ENCODE measurements at places on chromosomes 13 and 19.

GRCh38 chr19:40718774-40719391 is 2.0 kb downstream of the ITPKC start:
- DNase-seq, result no peak

DNA sequence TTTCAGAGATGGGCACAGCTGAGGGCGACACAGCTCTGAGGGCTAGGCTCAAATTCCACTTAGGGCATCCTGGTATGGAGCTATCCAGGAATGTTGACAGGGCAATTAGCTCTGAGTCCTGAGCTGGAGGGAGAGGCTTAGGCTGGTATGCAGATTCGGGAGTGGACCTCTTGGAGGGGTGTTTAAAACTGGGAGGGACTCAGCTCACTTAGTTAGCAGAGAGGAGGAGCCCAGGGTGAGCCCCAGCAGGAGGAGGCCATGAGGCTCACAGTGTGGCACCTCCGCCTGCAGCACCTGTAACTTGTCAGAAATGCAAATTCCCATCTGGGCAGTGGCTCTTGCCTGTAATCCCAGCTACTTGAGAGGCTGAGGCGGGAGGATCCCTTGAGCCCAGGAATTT is 10.2 kb upstream of the NOP53 start:
- no peak for DNase-seq

- no peak for DNase-seq
Observed at GRCh38 chr19:51034704-51035103, at the start of gene KLK12. Gene KLK12 (minus strand): TSS chr19:51035002. CDS start chr19:51034621, 381 bp downstream.

- no peak for DNase-seq
Observed at GRCh38 chr13:48488995-48489394, 43.9 kb downstream of the RCBTB2 start.

- no peak for DNase-seq
Observed at GRCh38 chr13:94974015-94974951, 261.9 kb upstream of the SOX21 start.

DNA sequence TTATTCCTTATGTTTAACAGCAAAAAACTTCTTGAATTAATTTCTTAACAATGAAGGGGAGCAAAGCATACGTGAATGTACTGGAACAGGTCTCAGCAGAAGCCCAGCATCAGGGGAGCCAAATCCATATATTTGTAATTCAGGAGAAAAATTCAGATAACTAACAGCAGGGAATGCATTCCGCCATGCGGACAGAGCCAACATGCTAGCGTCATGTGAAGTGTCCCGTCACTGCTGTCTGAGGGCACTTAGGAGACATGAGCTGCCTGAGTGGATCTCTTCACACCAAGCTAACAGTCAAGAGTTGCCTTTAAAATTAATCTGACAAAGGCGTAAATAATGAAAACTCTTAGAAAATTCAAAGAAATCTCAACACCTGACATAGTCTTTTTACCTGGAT is 6.4 kb downstream of the AMER2 start:
- no peak for DNase-seq

DNA sequence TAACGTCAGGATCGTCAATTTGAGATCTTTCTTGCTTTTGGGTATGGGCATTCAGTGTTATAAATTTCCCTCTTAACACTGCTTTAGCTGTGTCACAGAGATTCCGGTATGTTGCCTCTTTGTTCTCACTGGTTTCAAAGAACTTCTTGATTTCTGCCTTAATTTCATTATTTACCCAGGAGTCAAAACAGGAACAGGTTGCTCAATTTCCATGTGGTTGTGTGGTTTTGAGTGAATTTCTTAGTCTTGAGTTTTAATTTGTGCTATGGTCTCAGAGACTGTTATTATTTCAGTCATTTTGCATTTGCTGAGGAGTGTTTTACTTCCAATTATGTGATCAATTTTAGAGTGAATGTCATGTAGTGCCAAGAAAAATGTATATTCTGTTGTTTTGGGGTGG is 153.1 kb downstream of the PCDH17 start:
- no peak for DNase-seq
